ENCODE measurements at places on chromosomes 13 and 19.

GRCh38 chr19:16885166-16885565 lies 3.6 kb upstream of the F2RL3 start:
- DNase-seq, result no peak

GRCh38 chr13:80605011-80605410 lies 264.1 kb upstream of the SPRY2 start:
- DNase-seq, result no peak

GRCh38 chr13:105445796-105446195 lies 1089.7 kb downstream of the EFNB2 start:
- no peak for DNase-seq

DNA sequence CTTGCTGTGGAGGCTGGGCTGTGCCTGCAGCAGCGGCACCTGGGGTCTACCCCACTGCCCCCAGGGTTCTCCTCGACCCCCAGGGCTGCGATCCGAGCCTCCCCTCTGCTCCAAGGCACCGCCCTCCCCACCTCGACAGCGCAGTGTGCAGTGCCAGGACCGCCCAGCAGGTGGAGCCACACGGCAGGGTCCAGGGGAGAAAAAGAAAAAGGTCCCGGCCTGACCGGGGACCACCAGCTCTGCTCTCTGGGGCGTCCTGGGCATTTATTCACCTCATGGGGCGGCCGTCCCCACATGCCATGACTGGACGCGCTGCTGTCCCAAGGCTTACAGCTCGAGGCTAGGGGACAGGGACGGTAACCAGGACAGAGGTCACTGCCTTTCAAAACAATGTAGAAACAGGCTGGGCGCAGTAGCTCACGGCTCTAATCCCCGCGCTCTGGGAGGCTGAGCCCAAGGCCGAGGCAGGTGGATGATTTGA lies 10.6 kb downstream of the REXO1 start:
- DNase-seq, result peak; percentile 81
